ENCODE measurements at places on chromosomes 3 and 15.

DNA sequence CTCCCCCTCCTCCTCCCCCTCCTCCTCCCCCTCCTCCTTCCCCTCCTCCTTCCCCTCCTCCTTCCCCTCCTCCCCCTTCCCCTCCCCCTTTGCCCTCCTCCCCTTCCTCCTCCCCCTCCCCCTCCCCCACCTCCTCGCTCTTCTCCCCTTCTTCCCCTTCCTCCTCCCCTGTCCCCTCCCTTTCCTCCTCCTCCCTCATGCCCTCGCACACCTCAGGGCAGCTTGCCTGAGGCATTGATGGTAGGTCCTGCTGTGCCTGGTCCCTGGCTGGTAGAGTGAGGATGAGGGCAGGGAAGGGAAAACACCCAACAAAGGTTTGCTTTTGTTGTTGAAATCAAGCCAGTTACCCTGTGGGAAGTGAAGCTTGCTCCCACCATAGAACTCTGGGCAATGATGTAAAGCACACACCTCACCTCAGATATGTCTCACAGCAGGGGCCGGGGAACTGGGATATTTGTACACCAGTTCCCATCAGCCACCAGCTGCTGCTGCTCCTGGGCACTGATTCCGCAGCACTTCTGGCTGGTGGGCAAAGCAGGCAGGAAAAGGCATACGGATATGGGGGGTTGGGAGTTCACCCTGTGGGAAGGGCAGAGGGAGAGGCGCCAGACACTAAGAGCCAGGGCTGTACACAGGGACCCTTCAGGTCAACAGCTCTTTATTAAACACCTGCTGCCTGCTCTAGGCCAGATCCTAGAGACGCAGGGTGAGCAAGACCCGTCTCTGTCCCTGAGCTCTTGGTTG, 13.8 kb downstream of the ISG20 start:
- DNase-seq: no peak

DNA sequence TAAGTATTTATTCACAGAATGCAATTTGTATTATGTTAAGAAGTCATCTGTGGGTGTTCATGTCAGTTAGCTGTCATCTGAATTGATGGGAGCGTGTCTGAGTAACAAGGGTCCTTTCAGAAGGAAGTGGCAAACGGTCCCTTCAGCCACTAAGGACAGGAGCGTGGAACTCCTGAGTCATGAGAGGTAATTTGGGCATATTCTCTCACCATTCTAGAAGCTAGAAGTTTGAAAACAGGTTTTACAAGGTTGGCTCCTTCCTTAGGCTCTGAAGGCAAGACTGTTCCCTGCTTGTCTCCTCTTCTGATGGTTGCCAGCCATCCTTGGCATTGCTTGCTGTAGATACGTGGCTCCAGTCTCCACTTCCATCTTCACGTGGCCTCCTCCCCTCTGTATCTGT, 19.7 kb downstream of the ABHD2 start:
- DNase-seq: no peak

GRCh38 chr3:10599444-10599843, 94.1 kb upstream of the ATP2B2 start:
- DNase-seq: no peak

- no peak for DNase-seq
These were observed 34.8 kb upstream of the CEMIP start for GRCh38 chr15:80744415-80744814.

GRCh38 chr3:99639579-99639978, 1.2 kb downstream of the COL8A1 start:
- DNase-seq: no peak

GRCh38 chr15:58346361-58346760, 85.4 kb upstream of the LIPC start:
- DNase-seq: no peak

DNA sequence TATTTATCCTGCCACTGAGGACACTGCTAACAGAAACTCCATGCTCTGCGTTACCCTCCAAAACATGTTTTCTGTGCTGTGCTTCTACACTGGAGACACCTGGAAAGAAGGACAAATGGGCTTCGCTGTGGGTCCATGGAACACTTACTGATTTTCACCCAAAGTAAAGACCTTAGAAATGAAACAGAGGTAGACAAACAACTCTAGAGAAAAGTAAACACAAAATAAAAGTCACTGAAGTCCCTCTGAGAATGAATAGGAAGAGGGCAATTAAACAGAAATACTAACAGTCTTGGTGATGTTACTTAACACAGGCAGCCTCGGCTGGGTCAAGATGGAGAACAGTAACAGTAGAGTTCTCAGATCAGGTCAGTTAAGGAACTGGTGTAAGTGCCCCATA, 6.7 kb upstream of the STIMATE start:
- DNase-seq: no peak

DNA sequence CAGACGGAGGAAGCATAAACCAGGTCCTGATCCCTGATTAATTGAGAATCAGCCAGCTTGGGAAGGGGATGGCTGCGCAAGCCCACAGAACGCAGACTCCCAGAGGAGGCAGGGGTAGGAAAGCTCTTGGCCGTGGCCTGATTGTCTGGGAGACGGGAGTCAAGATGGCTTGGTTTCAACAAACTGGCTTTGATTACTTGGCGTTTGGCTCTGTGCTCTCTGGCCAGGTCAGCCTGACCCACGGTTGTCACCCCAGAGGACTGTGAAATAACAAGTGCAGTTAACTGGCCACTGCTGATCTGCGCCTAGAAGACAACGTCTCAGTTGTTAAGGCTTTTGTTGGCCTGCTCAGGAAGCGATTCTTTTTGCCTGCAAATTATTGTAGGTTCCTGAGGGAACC, 387.0 kb upstream of the PROK2 start:
- no peak for DNase-seq

DNA sequence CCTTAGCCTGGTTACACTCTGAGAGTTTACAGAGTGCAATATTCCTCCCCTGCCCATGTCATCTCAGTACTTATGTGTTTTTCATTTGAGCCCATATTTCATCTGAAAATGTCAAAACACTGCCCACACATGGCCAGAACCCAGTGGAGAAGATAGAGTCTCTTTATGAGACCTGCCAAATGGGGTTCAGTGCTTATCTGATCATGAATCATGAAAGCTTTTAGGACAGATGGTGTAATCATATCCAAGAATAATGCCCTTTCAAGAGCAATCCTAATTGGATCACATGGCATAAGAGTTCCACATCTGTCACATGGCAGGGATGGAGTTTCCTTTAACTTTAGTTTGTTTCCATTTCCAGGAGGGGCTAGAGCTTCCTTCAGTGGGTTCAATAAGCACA, 77.2 kb upstream of the AGBL1 start:
- no peak for DNase-seq

DNA sequence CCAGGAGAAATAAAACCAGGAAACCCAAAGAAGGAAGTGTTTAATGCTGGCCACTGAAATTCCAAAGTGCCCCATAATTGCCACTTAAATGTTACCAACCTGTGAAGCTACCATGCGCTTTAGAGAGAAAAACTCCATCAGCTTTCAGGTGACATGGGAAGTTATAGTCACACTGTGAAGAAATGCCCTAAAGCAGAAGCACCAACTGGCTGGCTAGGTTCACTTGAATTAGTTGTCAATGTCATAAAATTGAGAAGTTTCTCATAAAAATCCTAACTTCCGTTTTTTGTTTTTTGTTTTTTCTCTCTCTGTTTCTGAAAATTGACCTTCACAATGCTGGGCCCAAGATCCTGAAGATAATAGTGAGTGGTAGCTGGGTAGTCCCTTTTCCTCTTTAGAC, 167.9 kb upstream of the CTNNB1 start:
- DNase-seq: no peak

DNA sequence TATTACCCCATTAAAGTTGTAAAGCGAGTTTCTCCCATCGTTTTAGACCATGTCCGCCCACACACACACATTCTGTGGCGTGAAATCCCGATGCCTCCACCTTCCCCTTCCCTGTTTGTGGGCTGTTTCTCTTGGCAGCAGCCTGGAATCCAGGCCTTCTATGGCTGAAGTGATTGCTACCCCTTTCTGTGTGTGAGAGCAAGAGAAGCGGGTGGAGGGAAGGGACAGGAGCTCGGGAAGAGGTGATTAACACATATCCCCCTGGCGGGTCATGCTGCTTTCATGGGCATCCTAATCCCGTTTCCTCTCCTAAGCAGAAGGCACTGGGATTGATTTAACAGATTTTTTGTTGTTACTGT, 283.8 kb upstream of the RGMA start:
- DNase-seq: no peak

GRCh38 chr15:67148196-67148701, 82.8 kb downstream of the SMAD3 start:
- no peak for DNase-seq
